ENCODE measurements at places on chromosomes 6 and 20. TPM values are rescaled to one million over a fixed set of nuclear protein-coding genes. Genes with fewer than 3 reads are reported as not detected.

Gene C6orf136
- total RNA-seq, result 4.8 TPM

Gene RUNX2
- total RNA-seq, result 1.1 TPM

Gene FAM135A
- total RNA-seq, result 9.1 TPM

Gene KHDC1L
- not detected for total RNA-seq

Gene SNPH
- 13.9 TPM for total RNA-seq

Gene LINC00237
- total RNA-seq, result not detected

Gene RAET1E
- total RNA-seq, result 1.0 TPM

- DNase-seq, result peak; percentile 85
Observed at GRCh38 chr6:140043762-140044378, 669.4 kb upstream of the CITED2 start.

GRCh38 chr6:20877008-20877937, 343.0 kb downstream of the CDKAL1 start:
- peak; percentile 94 for DNase-seq

GRCh38 chr6:149410557-149410956, 10.5 kb downstream of the SUMO4 start:
- DNase-seq, result no peak

GRCh38 chr6:49888742-49889431, 22.6 kb upstream of the CRISP1 start:
- DNase-seq, result no peak

GRCh38 chr6:88588938-88589337, 374.5 kb downstream of the RNGTT start:
- DNase-seq, result no peak

GRCh38 chr6:14656649-14657048, 539.1 kb downstream of the CD83 start:
- DNase-seq, result no peak

- DNase-seq, result no peak
Observed at GRCh38 chr6:156884306-156884705, 107.1 kb downstream of the ARID1B start.

DNA sequence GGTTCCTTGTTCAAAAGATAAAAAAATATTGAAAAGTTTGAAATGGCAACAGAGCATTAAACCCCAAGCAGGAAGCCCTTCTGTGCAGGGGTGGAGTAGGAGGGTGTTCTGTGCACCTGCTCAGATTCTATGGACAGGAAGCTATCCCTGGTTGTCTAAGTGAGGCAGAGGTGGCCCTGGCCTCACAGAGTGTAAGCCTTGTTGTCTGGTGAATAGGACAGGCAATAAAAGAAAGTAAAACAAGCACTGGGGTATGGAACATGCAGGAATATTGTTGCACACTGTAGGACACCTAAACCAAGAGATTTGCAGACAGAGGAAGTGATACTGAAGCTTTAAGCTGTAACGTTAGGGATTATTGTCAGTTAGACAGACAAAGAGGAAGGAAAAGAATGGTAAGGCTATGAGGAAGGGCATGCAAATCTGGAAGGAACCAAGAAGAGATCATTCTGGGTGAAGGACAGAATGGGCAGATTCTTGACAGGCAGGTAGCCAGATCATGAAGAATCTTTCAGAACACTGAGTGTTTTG, 66.8 kb downstream of the TBC1D7 start:
- no peak for DNase-seq

DNA sequence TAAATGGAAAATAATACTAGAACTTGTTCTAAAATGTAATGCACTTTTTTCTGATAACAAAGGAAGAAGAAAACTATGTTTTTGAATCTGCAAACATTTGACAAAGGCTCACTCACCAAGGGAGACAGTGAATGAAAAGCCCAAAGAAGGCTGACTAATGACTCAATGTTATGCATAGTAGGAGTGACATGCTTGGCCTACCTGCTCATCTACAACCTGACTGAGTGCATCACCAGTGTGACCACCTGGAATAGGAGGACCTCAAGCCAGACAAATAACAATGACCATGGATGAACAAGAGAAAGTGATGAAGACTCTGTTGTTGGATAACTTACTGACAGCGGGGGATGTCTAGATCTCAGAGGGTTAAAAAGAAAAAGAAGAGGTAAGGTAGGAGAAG, 157.2 kb downstream of the SIM1 start:
- DNase-seq, result no peak

DNA sequence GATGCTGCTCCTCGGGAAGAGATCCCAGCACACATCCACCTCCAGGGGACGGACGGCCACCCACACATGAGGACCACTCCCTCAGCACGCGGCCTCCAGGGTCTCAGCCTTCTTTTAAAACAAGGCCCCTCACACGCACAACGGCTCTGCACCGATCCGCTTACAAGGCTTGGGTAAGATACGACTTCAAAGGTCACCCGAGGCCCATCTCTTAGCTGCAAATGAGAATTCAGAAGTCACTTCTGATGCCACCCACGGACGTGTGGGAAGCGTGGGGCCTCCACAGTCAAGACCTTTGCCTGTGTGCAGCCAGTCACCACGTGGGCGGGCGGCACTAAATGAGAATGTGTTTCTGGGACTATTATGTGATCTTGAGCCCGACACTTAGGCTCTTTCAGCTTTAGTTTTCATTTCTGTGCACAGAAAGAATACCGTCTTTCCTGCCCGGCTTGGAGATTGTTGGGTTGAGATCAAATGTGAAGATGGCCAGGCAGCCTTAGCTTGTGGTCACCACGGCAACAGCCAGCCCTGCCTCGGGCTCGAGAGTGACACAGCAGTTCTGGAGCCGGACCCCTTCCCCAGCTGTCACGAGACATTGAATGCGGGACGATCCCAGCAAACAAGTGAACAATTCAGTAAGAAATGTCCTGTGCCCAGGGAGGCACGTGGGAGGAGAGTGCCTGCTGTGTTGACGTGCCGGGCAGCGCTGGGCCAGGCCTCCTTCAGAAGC, 91.6 kb downstream of the RAMACL start:
- no peak for DNase-seq
